Effector CD8-positive, alpha-beta T cell (primary cell): ENCODE measurements at places on chromosomes 1 and 21.

GRCh38 chr21:41374177-41374712 lies 12.4 kb downstream of the MX2 start:
- DNase-seq: no peak

- no peak for DNase-seq
Measured at GRCh38 chr1:115409094-115410015, 71.3 kb upstream of the NGF start.

GRCh38 chr1:238648751-238649150 lies 737.6 kb upstream of the CHRM3 start:
- no peak for DNase-seq

DNA sequence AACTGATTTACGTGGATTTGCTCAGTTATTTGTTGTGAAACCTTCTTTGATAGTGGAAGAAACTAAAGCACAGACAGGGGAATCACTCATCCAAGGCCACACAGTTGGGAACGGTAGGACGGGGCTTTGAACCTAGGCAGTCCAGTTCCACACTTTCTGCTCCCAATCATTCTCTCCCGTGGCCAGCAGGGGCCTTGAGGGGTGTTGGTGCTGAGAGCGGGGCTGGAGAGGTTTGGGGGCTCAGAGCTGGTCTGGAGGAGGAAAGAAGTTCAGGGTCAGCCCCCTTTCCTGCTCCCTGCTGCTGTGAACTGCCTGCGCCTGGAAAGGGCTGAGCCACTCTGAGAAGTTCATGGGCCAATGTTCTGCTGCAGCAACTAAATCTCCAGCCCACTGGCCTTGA lies 31.4 kb upstream of the ACTL8 start:
- no peak for DNase-seq

DNA sequence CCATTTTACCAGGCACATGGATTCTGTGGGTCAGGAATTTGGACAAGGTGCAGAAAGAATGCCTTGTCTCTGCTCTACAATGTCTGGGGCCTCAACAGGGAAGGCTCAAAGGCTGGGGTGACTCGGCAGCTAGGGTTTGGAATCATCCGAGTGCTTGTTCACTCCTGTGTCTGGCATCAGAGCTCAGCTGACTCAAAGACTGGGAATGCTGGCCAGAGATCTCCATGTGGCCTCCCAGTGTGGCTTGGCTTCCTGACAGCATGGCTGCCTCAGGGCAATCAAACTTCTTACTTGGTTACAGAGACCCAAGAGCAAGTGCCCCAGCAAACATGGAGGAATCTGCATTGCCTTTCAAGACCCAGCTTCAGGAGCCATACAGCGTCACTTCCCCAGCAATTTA lies 110.5 kb downstream of the TOMM20 start:
- no peak for DNase-seq

DNA sequence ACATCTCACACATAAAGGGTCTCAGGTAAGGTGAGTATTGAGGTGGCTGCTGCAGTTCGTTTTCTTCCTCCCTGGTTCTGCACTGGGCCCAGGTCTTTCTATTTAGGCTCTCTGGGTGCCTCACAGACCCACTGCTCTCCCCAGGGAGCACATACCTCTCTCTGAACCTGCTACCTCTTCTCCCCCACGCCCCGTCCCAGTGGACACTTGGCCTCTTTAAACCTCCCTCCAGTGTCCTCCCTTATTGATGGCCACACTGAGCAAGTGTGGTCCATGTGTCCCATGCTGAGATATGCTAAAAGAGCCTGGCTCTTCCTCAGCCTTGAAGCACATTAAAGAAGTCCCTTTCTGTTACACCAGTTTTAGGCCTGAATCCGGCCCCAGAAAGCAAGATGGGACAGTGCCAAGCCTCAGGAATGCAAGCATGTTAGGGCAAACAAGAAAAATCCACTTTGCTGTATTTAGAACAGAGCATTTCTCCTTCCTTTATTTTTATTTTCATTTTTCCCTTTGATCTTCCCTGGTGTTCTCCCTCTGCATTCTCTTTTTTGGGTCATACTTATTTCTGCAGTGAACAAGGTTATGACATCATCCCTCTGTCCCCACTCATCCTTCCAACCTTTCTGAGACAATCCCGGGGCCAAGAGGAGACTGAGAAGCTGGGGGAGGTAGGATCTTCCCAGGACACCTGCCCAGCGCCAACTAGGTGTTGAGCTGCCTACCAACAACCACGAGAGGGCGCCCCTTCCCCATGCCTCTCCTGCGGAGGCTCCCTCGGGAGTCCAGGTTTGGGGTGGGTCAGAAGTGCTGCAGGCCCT lies 5.0 kb upstream of the CHI3L2 start:
- peak; percentile 73 for DNase-seq
